ENCODE measurements at places on chromosomes 4 and X.

DNA sequence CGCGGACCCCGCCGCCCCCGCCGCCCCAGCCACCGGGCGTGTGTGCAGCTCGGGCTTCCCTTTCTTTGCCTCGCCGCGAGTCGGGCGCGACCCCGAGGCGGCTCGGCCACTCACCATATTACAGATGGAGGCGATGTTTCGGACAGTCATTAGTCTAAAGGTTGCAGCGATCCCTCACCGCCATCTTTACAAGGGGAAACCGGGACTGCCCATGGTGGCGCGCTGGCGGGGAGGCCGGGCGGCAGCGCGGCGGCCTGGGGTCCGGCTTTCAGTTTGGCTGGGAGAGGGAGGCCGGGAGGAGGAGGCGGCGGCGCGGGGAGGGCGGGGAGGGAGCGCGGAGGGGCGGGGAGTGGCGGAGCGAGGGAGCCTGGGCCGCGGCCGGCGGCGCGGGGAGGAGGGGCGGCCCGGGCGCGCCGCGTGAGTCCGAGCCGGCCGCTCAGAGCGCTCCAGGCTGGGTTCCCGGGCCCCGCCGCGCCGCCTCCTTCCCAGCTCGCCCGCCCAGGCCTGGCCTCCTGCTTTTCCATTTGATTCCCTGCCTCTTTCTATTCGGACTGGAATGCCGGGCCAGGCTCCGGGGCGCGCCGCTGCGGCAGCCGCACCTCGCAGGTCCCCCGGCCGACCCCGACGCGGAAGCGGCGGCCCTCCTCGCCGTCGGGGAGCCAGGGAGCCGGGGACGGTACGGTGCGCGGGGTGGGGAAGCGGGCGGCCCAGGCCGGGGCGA is at the start of gene USP46:
TSS of gene USP46 (minus strand) at position 301 of the 721 bp plus-strand sequence. CDS start at position 150, 151 bp downstream.
- peak; percentile 85 for DNase-seq

DNA sequence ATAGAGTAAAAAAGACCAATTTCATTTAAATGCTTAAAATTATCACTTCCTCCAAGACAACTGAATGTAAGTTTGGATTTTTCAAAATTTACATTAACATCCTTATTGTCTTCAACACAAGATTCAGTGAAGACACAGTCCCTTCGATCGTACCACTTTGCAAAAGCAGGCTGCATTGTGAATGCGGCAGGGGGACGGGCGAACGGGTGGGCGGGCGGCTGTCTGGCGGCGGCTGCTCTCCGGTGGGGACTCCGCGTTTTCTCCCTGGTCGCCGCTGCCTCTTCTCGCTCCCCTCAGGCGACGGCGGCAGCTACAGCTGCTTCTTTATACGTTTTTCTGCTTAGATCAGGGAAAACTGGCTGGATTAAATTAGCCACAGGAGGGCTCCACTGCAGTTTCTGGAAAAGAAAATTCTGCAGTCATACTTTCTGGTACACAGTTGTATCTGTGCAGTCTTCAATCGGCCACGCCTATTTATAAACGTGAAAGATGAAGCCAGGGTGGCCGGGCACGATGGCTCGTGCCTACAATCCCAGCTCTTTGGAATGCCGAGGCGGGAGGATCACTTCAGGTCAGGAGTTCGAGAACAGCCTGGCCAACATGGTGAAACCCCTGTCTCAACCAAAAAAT is 33.9 kb upstream of the HPF1 start:
- DNase-seq: no peak

DNA sequence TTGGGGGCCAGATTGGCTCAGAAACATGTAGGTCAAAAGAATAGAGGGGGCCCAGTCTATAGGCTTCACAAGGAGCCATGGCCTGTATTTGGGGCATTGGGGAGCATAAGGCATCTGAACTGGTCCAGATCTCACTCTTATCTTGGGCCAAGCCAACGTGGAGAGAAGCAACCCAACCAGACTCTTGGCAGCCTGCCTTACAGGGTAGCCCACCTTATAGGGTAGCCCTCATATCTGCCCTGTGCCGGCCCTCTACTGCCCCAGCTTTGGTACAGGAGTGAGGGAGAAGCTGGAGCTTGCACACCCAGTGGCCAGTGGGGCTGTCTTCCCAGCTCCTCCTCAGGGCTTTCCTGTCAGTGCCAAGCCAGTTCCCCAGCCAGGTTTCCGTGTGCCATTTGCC is 142.2 kb downstream of the AMMECR1 start:
- no peak for DNase-seq

DNA sequence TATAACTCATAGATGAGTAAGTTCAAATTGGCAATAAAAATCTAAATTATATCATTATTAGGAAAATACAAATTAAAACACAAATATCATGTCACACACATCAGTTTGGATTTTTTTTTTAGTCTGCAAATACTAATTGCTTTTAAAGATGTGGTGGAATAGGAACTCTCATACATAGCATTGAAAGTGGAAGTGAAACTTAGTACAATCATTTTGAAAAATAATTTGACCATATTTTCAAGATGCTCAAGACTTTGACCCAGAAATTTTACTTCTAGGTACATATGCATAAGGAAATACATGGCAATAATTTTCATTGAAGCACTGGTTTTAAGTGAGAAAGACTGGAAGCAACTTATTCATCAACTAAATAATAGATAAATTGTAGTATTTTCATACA is 147.5 kb upstream of the SMIM31 start:
- no peak for DNase-seq

- no peak for DNase-seq
These were observed 9.7 kb upstream of the CDKN2AIP start for GRCh38 chr4:183434666-183435190.

GRCh38 chr4:163048447-163048846 is 118.2 kb downstream of the NAF1 start:
- no peak for DNase-seq

DNA sequence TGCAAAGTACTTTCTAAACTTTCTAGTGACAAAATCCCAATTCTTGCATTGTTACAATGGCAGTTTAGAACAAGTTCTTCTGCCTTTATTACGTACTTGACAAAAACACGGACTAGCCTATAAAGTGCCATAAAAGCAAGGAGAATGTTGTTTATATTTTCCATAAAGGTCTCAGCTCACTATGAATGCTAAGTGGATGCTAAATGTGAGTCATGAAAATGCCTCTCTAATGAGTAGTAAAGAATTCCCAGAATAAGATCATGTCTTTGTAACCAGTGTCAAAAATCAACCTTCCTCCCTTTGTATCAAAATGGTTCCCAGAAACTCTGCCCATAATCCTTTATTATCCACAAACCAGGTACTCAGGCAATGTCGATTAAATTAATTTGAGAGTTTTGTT is 539.8 kb upstream of the SLIT2 start:
- DNase-seq: no peak

- DNase-seq: no peak
These were observed 1.3 kb upstream of the CCKAR start for GRCh38 chr4:26491449-26492170.

- no peak for DNase-seq
These were observed 9.1 kb upstream of the XAGE2 start for GRCh38 chrX:52359614-52360232.

DNA sequence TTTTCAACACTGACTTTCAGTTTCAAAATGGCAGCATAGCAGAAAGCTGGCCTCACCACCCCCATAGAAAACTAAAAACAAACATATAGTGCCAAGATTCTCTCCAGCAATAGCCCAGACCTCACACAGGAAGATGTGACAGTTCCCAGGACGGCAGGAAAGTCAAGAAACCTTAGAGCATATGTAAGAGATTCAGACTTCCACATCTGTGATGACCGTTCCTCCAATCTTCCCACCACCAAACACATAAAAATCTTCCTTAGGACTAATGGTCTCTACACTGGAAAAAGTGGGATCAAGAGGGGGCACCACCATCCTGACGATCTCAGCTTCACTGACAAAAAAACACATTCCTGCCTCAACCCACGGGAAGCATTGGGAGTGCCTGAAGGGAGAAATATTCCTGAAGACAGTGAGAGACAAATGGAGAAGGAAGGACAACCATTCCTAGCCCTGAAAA is 134.1 kb upstream of the CPXCR1 start:
- DNase-seq: no peak

GRCh38 chr4:30536231-30536630 is 183.9 kb upstream of the PCDH7 start:
- DNase-seq: no peak

DNA sequence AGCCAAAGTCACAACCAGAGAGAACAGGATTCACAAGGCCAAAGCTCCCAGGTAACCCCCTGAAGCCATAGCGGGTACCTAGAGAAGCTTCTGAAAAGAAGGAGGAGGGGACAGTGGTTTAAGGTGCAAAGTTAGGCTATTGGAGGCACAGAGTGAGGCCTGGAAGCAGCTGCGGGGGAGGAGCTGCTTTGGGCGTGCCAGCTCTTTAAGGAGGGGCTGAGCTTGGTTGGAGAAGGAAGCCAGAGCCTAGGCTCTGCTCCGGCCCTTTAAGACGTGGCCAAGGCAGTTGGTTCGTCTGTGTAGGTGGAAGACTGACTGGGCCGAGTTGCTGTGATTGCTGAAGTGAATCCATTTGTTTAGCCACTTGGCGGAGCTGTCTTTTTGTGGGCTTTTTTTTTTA is 1.5 kb downstream of the KLF8 start:
- DNase-seq: peak; percentile 18

- no peak for DNase-seq
These were observed 614.3 kb downstream of the FAM133A start for GRCh38 chrX:94288325-94288724.

DNA sequence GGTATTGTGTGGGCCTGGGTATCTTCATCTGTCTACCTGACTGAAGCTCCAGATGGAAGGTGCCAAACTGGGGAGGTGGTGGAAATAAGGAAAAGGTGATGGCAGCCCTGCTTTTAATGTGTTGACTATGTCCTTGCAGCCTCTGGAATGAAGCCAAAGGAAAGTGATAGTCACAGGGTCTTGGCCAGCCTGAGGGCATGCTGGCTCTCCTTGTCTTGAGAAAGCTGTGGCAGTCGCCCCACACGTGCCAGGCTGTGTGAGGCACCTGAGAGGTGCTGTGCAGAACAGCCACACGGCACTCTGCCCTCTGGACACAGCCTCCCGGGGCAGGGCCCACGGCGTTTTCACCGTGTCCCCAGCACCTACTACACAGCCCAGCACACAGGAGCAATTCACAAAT is 77.6 kb downstream of the NAT8L start:
- DNase-seq: no peak

GRCh38 chr4:15855804-15856475 is 77.8 kb downstream of the CD38 start:
- DNase-seq: no peak

- DNase-seq: no peak
These were observed 85.5 kb downstream of the BCOR start for GRCh38 chrX:40012039-40012867.

DNA sequence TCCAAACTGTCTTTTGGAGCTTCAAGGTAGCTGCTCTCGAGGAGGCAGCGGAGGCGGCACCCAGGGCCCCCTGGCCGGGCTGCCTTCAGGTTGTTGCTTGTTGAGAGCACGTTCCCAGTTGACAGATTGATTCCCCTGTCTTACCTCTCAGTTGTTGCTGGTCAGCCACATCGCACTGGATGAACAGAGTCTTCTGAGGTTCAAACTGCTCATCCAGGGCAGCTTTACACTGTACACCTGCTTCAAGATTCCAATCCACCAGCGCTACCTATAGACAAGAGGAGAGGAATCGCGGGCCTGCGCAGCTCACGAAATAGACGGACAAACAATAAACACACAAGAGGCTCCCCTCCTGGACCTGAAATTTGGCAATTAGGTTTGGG is 497 bp downstream of the HPGD start:
- DNase-seq: no peak

- DNase-seq: no peak
These were observed 69.7 kb upstream of the NUDT6 start for GRCh38 chr4:122992057-122992456.

GRCh38 chr4:21134994-21135393 is 434.7 kb downstream of the PACRGL start:
- no peak for DNase-seq

DNA sequence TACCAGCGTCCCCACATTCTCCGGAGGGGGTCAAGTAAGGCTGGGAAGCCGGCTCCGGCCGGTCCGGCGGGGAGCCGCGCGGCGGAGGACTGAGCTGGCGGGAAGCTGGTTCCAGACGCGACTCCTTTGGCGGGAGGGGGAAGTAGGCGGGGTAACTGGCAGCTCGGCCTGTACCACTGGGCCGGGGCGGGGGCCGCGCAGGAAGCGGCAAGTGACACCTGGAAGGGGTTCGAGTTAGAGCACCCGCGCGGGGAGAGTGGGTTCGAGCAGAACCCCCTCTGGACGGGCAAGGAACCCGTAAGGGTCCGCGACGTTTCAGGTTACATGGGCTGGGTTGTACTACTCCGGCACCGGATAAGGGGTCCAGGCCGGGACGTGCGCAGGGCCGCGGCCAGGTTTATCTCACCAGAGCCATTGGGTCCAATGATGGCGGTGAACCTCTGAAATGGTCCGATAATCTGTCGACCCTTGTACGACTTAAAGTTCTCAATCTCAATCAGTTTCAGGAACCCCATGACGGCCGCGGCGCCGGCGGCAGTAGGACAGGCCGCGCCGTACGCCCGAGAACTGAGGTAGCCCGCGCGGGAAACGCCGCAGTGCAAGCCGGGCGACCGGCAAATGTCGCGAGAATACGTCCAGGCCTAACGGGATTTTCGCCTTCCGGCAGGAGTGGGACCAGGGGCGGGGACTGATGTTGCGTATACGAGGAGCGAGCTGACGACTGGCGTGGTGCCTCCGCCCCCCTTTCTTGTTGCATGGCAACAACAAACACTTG is at the start of gene SMC1A:
TSS of gene SMC1A (minus strand) at position 569 of the 775 bp plus-strand sequence. CDS start at position 515, 54 bp downstream.
- peak; percentile 69 for DNase-seq

DNA sequence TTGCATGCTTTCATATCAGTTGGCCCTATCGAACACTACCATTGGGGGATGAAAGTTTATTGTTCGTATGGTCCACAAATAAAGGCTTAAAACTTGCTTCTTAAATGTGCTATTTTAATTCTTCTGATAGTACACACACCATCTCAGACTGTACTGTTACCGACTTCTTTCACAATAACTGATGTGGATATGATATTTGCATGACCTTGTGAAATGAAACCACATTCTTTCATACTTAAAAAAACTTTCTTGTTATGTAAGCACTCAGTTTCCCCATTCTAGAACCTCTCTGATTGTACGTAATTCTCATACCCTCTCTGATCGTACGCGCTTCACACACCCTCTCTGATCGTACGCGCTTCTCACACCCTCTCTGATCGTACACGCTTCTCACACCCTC is 12.0 kb upstream of the WDR19 start:
- DNase-seq: no peak

DNA sequence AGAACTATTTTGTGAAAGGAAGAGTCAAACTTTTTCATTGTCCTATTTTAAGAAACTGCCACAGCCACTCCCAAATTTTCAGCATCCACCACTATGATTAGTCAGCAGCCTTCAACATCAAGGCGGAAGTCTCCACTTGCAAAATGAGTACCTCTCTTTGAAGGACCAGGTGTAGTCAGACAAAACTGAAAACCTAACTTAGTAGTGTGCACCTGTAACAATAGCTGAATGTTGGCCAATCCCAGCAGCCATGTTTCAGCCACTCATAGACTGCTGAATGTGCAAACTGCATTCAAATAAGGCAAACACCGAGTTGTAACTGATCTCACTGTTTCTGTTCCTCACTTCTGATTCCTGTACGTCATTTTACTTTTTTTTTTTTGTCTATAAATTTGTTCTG is 341.1 kb downstream of the IL15 start:
- no peak for DNase-seq
